ENCODE measurements at places on chromosomes 16 and 17.

- DNase-seq: no peak
Measured at GRCh38 chr16:84461413-84462295, 42.8 kb downstream of the MEAK7 start.

DNA sequence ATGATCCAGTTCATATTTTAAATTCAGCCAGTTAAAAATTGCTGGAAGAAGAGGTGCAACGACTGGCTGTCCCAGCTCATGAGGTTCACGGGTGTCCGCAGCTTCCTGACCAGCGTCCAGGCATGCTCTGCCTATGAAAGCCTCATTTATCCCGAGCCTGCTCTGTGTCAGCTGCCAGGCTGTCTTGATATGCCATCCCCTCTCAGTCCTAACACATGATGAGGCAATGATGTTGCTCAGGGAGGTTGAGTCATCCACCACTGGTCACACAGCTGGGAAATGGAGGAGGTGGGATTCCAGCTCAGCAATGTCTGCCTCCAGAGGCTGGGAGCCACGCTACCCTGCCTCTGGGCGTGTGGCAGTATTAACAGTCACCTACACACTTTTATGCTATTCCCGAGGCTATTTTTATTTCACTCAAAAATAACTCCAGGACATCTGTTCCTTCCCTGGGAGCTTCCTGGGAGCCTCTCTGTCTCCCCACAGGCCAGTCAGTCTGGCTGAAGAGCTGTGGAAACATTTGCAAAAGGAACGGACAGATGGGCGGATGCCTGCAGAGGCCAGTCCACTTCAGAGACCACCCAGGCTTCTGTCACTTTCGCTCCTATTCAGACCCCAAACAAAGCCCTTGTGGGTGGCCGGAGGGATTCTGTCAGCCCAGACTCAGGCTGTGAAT is 22.5 kb downstream of the RAB11FIP4 start:
- no peak for DNase-seq

- no peak for DNase-seq
Measured at GRCh38 chr16:67538666-67539101, 10.1 kb downstream of the RIPOR1 start.

GRCh38 chr16:3122926-3123570 is 10.7 kb downstream of the ZNF205 start:
- peak; percentile 48 for DNase-seq

- no peak for DNase-seq
Measured at GRCh38 chr17:14760212-14760611, 459.3 kb downstream of the HS3ST3B1 start.

DNA sequence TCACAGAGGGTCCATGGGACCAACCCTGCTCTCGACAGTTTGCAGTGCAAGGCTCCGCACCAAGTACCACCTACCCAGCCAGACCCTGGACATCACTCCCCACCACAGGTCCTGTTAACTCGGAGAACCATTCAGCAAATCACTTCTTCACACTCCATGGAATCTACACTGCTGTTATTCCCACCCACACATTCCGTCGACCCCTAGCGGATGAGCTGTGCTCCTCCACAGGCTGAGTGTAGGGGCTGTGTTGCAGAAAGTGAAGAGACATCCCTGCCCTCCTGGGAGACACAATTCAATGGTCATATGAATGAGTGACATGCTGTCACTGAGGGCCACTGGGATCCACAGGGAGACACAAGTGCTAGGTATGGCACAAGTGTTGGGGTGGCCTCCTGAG is 27.5 kb downstream of the MPG start:
- DNase-seq: no peak

- no peak for DNase-seq
Measured at GRCh38 chr17:44071198-44071520, 624 bp downstream of the G6PC3 start.

- no peak for DNase-seq
Measured at GRCh38 chr16:11605891-11606290, 19.2 kb upstream of the LITAF start.

- DNase-seq: no peak
Measured at GRCh38 chr17:78669256-78669974, 92.2 kb upstream of the DNAH17 start.

GRCh38 chr17:66301367-66301863 is 998 bp upstream of the PRKCA start:
- no peak for DNase-seq

DNA sequence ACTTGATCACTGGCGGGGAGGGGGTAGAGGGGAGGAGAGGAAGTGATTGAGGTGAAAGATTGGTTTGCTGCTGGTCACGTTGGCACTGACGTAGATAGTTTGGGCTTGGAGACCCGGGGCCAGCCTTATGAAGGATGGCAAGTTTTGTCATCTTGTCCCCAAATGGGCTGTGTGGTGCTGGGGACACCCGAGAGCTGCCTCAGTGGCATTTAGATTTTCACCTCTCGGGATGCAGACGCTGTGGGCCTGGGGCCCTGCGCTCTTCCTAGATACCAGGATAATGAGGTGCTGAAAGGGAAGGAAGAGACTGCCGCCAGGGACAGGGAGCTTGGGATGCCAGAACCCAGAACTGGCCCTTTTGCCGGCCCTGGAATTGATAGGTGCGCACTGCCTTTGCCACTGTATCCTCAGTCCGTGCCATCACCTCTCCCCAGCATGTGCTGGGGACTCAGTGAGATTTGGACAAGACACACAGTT is 1.4 kb upstream of the SOCS3 start:
- no peak for DNase-seq

DNA sequence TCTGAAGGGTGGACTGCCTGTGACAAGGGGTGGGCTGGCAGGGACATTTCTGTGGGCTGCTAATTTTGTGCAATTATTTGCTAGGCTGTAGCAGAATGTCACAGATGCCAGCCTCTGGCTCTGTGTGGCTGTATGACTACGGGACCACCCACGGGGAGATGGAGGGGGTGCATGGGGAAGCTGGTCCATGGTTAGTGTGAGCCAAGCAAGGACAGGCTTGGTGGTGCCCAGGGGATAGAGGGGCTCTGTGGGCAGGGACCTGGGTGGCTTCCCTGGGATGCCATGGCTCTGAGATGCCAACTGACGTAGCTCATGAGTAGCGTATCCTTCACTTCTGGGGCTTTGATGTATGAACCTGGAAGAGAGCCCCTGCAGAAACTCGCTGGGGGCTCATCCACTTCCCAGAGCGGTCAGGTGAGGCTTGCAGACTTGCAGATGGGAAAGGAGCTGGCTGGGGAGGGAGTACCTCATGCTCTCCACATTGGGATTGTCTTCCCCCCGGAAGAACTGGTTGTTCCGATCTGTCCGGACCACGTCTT is 87.2 kb downstream of the TBC1D16 start:
- DNase-seq: no peak

GRCh38 chr17:49002331-49002730 is 5.1 kb downstream of the IGF2BP1 start:
- DNase-seq: no peak

DNA sequence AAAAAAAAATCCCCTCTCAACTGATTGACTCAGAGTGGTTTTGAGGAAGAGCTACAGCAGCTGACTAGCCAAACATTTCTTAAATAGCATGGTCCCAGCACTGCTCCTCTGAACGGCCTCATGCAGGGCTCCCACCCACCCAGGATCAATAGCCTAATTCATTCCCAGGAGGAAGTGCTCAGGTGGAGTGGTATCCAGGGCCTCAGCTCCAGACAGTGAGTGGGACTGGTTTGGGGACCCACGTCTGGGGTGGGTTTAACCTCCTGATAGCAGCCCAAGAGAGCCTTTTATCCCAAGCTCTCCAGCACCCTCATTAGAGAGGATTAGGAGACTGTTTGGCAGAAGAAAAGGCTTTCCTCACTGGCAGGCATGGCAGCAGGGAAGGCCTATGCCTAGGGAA is 68.5 kb upstream of the CDH5 start:
- DNase-seq: no peak

DNA sequence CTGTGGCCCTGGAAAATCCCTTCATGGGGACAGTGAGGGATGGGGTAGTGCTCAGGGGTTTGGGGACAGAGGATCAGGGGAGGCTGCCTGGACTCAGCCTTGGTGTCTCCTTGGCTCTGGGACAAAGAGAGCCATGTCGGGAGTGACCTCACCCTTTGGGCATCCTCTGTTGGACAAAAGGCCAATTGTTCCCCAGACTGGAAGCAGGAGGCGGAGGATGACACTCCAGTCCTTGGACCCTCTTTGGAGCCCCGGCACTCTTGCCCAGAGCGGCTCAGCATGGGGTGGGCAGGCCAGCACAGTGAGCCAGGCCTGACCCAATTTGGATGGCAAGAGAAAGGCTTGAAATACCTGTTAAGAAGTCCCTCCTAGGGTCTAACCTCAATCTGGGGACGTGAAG is 39.4 kb upstream of the PHB1 start:
- DNase-seq: no peak

GRCh38 chr16:78788696-78789095 is 689.2 kb downstream of the WWOX start:
- no peak for DNase-seq

DNA sequence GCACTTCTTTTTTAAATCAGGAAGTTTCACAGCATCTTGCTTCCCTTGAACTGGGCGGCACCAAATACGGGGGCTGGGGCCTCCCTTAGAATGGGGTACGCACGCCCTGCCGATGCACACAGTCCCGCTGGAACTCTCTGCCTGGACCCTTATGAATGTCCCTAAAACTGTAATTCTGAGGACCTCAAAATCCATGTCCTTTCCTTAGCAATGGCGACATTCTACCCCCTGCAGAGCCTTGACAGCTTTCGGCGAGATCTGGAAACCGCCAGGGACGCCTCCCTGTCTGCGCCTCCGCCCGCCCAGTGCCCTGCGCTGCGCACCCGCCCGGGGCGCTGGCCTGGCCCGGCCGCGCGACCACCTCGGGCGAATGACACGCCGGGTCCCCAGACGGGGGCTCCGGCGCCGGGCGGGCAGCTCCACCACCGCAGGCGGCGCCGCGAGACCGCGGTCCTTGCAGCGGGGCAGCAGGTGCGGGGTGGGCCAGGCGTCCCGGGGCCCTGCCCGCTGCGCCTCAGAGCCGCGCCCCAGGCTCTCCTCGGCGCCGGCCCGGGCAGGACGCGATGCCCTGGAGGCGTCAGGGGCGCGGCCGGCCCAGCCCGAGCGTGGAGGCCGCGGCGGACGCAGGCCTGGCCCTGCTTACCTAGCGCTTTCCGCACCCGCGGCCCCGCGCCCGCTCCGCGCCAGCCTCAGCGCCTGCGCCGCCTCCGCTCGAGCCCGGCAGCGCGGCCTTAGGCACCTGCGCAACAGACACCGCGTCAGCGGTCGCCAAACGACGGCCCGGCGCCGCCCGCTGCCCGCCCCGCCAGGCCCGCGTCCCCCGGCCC is 548 bp downstream of the HAGH start:
- DNase-seq: peak; percentile 88

GRCh38 chr16:6157806-6158205 is 1060.2 kb upstream of the EEF2KMT start:
- DNase-seq: no peak

DNA sequence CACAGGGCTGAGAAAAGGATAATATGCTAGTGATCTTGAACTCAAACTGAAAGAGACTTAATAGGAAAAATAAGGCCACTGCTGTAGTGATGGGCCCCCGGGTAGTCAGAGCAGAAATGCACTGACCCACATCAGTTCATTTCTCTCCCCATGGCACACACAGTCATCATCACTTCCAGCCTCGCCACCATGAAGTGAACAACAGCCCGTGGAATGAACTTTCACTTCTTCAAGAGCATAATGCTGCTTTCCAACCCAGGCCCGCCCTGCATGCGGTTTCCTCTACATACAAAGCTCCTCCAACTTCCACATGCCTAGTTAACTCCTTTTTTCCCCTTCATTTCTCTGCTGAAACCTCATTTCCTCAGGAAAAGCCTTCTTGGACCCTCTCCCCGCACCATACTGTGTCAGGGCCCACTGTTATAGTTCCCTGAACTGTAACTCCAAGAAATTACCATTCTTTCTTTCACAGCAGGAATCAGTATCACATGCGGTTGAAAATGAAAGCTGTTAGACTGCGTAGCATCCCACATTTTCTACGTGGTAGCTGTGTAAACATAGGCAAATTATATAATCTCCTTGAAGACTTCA is 65.8 kb upstream of the SMIM36 start:
- DNase-seq: peak; percentile 55

DNA sequence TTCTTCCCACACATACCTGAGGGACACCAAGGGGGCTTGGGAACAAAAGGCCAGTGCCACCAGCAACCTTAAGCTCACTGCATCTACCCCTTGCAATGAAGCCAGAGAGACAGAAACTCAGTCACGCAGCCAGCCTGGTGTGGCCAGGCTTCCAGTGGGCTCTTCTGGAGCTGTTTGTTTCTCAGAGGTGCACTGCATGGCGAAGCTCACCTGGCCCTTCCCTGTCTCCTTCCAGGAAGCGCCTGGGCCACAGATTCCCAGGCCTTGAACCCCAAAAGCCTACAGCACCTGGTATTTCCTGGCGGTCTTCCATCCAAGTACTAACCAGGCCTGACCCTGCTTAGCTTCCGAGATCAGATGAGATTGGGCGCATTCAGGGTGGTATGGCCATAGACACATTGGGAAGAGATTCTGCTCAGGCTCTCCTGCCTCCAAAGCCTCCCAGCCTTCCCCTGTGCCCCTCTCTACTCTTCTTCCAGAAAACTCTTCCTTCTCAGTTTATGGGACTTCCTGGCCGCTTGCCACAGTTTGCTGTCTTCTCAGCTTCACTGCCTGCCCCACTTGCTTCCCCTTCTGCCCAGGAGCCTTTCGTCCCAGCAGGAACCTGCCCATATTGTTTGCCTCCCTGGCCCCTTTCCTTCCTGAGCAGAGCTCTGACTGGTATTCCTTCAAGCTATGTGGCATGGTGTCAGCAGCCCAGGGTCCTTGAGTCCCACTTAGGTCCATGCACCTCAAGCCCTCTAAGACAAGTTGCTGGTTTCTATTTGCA is 1.6 kb downstream of the CISD3 start:
- DNase-seq: no peak

GRCh38 chr16:80121522-80121909 is 419.3 kb upstream of the DYNLRB2 start:
- DNase-seq: no peak

GRCh38 chr16:26649381-26650045 is 417.2 kb upstream of the C16orf82 start:
- DNase-seq: no peak

- DNase-seq: peak; percentile 12
Measured at GRCh38 chr17:15456972-15457722, 10.3 kb downstream of the CDRT4 start.

GRCh38 chr17:44848257-44848795 is 643 bp downstream of the HIGD1B start:
- DNase-seq: no peak

- no peak for DNase-seq
Measured at GRCh38 chr17:72931635-72932034, 160.9 kb downstream of the SLC39A11 start.

- peak; percentile 85 for DNase-seq
Measured at GRCh38 chr16:67260426-67261063, 11.8 kb downstream of the SLC9A5 start.

GRCh38 chr17:65848751-65849150 is 287.3 kb upstream of the AXIN2 start:
- no peak for DNase-seq

- DNase-seq: peak; percentile 53
Measured at GRCh38 chr16:1435921-1436697, 5.2 kb downstream of the PERCC1 start.

- DNase-seq: no peak
Measured at GRCh38 chr17:68353111-68353521, 61.8 kb downstream of the ARSG start.

GRCh38 chr17:47894498-47895346 is 1.3 kb upstream of the SP2 start:
- DNase-seq: no peak

GRCh38 chr17:4960279-4960922 is 7.2 kb downstream of the SPAG7 start:
- no peak for DNase-seq

- DNase-seq: no peak
Measured at GRCh38 chr16:56755038-56755437, 25.1 kb downstream of the NUP93 start.

All from RPMI8226 (cell line).